ENCODE measurements at places on chromosomes 3 and 15. TPM values are rescaled to one million over a fixed set of nuclear protein-coding genes. Genes with fewer than 3 reads are reported as not detected.

- H3K27me3 ChIP-seq: no peaks in the 10 kb centered on the region
- no peak overlapping the region for H3K27ac ChIP-seq
- DNase-seq: no peak
- H3K36me3 ChIP-seq: no peaks in the 10 kb centered on the region
Observed at GRCh38 chr15:69578787-69579583, 126.4 kb downstream of the RPLP1 start.

- no peak overlapping the region for H3K4me3 ChIP-seq
- H3K4me1 ChIP-seq: no peaks in the 10 kb centered on the region
- no peaks in the 10 kb centered on the region for H3K36me3 ChIP-seq
- no peaks in the 10 kb centered on the region for H3K27me3 ChIP-seq
- no peak for DNase-seq
Observed at GRCh38 chr3:79846148-79846933, 78.5 kb upstream of the ROBO1 start.

DNA sequence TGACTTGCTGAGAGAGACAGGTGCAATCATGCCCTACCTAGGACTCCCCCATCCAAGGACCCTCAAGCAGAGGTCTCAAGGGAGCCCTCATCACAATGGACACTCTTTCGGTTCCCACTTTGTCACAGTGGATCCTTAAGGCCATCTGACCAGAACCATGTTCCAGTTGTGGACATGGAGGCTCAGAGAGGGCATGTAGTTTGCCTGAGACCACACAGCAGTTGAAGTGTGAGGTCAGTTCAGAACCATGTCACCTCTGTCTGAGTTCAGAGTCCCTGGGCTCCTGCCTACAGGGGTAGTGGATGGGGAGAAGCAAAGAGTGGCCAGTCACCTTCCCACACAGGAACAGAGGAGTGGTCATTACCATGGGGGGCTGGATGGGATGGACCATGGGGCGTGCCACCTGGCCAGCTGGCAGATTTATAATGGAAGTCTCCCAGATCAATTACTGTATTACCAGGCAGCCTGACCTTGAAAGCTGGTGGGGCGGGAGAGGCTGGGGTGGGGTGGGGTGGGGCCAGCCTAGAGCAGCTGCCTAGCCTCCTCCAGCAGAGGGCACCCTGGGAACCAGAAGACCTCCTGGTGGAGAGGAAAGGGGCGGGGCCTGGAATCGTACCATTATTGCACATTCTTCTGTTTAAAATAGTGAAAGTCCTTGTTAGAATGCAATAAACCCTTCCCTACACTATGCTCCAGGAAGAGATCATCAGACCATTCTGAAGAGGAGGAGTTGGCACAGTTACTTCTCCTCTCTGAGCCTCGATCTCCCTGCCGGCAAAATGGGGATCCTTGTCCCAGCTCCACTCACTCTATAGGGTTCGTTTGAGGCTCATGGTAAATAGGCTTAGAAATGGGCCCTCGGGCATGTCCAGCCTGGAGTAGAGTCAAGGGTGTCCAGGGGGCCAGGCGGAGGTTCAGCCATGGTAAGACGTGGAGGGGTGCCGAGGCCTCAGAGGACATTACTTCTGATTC lies 26.9 kb upstream of the LINGO1 start:
- H3K4me3 ChIP-seq: no peak overlapping the region
- no peak overlapping the region for H3K27ac ChIP-seq
- H3K27me3 ChIP-seq: no peaks in the 10 kb centered on the region
- H3K36me3 ChIP-seq: no peaks in the 10 kb centered on the region
- H3K4me1 ChIP-seq: no peaks in the 10 kb centered on the region

- H3K4me1 ChIP-seq: no peaks in the 10 kb centered on the region
- no peaks in the 10 kb centered on the region for H3K36me3 ChIP-seq
- no peak overlapping the region for H3K4me3 ChIP-seq
- H3K27ac ChIP-seq: no peak overlapping the region
- no peak for DNase-seq
- H3K27me3 ChIP-seq: no peaks in the 10 kb centered on the region
Observed at GRCh38 chr3:55245351-55245750, 241.8 kb downstream of the WNT5A start.

CGNL1 gene
- total RNA-seq: 38.3 TPM

GRCh38 chr3:132117642-132118041 lies 82.8 kb upstream of the CPNE4 start:
- H3K36me3 ChIP-seq: no peaks in the 10 kb centered on the region
- H3K4me1 ChIP-seq: no peaks in the 10 kb centered on the region
- H3K27ac ChIP-seq: no peak overlapping the region

- no peak for DNase-seq
- H3K36me3 ChIP-seq: no peaks in the 10 kb centered on the region
- peaks cover 9% of the 10 kb centered on the region for H3K4me1 ChIP-seq
- no peaks in the 10 kb centered on the region for H3K27me3 ChIP-seq
Observed at GRCh38 chr3:157914882-157915281, 191.3 kb downstream of the SHOX2 start.
